Stimulated activated CD4-positive, alpha-beta T cell treated with anti-CD3 and anti-CD28 coated beads, Interleukin-1b, Interleukin-23, amount 100 ng/mL, for 4 hours (primary cell): ENCODE measurements at places on chromosomes 5 and 9.

GRCh38 chr5:127307868-127308267 is 17.3 kb downstream of the MEGF10 start:
- no peak for DNase-seq

GRCh38 chr9:7816021-7816420 is 16.4 kb upstream of the DMAC1 start:
- no peak for DNase-seq

GRCh38 chr5:3594510-3595005 is 1.1 kb upstream of the IRX1 start:
- no peak for DNase-seq

- no peak for DNase-seq
Observed at GRCh38 chr9:80085668-80086067, 513.9 kb downstream of the TLE4 start.

- no peak for DNase-seq
Observed at GRCh38 chr5:43268188-43268820, 44.9 kb downstream of the HMGCS1 start.

- DNase-seq = no peak
Observed at GRCh38 chr9:95273369-95274022, 44.0 kb downstream of the FANCC start.

GRCh38 chr9:108057421-108058134 is 568.0 kb upstream of the KLF4 start:
- no peak for DNase-seq

- DNase-seq = no peak
Observed at GRCh38 chr5:83608122-83608521, 112.5 kb downstream of the HAPLN1 start.

DNA sequence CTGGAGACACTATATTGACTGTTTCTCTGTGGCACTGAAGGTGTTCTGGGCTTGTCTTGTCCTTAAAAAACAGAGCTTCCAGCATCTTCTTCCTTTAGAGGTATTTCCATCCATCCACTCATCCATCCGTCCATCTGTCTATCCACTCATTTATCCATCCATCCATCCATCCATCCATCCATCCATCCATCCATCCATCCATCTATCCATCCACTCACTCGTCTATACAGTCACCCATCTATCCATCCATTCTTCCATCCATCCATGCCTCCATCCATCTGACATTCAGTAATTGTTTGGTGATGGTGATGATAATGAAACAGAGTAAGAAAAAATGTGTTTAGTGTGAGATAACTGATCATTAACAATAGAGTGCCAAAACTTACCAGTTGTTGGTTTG is 334.8 kb downstream of the NSG2 start:
- DNase-seq = no peak

DNA sequence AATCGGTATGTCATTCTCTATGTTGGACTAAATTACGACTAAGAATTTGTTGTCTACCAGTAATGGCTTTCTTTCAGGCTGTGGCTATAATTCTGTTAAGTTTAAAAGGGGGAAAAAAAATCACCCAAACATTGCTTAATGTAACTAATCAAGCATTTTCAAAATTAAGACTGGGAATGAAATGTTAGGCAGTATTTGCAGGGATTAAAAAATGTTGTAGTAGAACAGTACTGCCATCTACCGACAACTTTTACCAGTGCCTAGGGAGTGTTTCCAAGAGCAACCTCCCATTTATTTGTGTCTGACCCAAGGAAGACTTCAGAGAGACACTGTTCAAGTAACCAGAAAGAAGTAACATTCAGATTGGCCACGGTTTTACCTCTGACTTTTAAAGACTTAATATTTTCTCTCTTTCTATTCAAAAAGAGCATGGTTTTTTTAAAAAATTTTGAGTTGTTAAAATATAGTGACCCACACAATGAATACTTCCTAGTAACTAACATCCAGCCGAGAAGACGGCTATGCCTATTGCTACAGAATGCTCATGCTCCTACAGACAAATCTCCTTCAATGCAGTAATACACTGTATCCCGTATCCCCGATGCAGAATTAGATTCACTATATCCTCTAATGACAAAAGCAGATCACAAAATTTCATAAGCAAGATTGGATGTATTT is 92.4 kb downstream of the ARL15 start:
- no peak for DNase-seq

GRCh38 chr5:153523211-153523610 is 32.7 kb downstream of the GRIA1 start:
- no peak for DNase-seq

DNA sequence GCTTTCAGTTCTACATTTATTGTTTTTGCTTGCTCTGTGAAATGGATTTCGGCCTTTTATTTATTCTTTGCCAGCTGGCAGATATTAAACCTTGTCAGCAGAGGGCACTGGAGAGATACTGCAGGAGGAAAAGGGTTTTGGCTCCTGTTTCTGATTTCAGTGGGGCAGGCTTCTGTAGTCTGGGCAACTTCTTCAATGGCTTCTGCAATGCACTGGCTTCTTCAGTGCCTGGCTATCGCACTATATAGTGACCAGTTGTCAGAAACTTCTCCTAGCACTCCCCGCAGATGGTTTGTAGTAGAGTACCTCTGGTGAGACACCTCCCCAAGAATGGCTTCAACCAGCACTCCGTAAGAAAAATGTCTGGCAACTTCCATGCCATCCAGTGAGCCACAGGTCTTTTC is 3.2 kb upstream of the NFX1 start:
- DNase-seq = no peak

DNA sequence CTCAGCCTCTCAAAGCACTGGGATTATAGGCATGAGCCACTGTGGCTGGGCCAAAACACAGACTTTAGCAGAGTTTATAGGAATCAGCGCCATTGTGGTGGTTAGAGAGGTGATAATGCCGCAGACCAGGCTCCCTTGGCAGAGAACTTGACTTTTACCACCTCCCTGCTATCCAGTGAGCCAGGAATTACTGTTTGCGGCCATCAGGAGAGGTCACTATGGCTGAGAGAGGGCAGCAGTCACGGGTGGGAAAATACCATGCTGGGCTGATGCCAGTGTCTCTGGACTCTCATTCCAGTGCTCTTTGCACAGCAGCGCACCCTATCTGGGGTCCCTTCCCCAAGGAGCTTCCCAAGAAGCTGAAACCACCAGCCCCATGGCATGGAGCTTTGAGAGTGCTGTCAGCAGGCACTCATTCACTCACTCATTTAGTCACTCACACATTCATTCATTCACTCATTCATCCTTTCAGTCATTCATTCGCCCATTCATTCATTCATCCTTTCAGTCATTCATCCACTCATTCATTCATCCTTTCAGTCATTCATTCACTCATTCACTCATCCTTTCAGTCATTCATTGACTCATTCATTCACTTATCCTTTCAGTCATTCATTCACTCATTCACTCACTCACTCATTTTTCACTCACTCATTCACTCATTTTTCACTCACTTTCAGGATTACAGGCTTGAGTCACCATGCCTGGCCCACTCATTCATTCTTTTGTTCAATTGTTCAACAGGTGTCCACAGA is 27.3 kb upstream of the RNU6ATAC start:
- DNase-seq = no peak

GRCh38 chr9:18791074-18791473 is 241.9 kb downstream of the SAXO1 start:
- DNase-seq = no peak

GRCh38 chr9:124624735-124624992 is 117.5 kb upstream of the NR5A1 start:
- DNase-seq = no peak

DNA sequence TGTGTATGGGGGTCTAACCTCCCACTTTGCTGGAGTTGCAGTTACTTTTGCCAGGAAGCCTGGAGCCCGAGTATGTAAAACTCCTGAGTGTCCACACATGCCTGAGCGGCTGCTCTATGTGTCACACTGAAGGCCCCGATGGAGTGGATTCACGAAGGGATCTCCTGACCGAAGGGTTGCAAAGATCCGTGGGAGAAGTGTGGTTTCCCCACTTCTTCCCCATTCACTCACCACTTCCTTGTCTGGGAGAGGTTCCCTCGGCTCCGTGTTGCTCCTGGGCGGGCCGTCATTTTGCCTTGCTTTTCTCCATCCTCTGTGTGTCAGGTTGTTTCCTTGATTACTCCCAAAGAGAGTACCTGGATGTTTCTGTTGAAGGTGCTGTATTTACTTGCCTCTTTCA is 16.2 kb upstream of the IL3 start:
- DNase-seq = no peak

DNA sequence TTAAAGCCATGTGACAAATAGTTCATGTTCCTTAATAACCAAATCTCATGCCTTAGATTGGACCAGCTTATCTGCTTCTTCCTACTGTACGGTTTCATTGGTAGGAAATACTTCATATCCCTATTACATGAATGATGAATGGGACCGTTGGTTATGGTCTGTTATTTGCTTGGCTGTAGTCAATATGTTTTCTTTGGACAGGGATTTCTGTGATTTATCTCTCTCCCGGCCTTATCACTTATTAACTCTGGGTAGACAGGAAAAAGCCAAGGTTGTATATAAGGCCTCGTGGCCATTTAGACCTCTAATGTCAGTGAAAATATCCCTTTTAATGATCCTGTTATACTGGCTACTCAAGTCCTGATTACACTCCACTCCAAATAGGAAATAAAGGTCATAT is 330.6 kb downstream of the EBF1 start:
- DNase-seq = no peak

DNA sequence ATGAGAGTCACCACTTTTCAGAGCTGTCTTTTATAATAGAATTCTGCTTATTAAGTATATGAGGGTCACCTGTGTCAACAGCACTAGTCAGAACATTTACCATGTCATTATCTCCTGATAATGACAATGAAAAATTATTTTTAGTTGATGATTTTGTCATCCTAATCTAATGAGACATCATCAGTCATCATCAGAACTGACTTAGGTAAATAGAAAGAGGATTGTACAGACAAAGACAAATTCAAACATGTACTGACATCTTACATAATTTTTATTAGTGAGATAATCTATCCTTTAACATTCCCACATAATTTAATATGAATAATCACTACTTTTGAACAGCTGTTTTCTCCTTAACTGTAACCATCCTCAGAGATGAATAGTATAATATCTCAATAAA is 22.6 kb downstream of the CDH9 start:
- DNase-seq = no peak

DNA sequence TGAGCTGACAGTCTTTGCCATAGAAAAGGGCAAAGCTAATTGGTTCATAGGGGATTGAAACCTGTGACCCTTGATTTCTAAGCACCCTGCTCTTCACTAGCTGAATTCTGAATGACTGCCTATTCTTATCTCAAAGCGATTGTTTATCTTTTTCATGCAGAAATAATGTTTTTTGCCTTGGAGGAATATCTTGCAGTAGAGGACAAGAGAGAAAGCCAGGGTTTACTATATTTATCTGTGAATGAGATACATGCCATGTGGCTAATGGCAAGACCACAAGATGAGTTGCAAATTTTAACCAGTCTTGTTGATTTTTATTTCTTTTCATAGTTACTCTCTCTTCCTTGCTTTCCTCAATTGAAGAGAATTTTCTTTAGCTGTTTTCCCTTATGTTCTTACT is 185.0 kb downstream of the CNTLN start:
- DNase-seq = no peak

DNA sequence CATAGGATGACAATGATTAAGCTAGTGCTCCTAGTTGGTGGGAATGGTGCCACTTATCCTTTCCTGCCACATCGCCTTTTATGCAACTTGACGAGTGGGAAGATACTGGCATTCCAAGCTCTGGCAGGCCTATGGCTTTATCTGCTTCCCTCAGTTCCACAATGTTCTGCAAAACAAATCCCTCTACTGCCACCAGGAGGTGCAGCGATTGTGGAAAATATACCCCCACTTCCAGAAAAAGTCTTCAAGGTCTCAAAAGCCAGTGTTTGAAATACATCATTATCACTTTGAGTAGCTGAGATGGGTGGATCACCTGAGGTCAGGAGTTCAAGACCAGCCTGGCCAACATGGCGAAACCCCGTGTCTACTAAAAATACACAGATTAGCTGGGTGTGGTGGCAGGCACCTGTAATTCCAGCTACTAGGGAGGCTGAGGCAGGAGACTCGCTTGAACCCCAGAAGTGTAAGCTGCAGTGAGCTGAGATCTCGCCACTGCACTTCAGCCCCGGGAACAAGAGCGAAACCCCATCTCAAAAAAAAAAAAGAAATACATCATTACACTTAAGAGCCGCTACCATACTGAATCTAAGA is 3.4 kb downstream of the CLINT1 start:
- DNase-seq = no peak

GRCh38 chr5:155799308-155799707 is 527.7 kb upstream of the SGCD start:
- DNase-seq = no peak

DNA sequence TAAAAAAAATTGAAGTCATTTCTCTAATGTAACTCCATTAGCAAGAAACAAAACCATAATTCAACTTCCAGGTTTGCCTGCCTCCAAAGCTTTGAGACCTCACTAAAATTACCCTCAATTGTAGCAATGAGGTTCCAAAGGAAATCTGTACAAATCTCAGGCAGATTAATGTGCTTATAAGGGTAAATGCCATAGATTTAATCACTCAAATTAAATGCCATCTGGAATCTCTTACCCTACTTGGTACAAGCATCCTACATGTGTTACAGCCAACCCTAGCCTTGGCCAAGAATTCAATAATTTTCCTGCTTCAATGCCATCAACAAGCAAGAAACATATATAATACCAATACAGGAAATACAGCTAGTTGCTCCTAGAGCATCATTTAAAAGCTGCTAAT is 452.8 kb downstream of the RAB3C start:
- no peak for DNase-seq

DNA sequence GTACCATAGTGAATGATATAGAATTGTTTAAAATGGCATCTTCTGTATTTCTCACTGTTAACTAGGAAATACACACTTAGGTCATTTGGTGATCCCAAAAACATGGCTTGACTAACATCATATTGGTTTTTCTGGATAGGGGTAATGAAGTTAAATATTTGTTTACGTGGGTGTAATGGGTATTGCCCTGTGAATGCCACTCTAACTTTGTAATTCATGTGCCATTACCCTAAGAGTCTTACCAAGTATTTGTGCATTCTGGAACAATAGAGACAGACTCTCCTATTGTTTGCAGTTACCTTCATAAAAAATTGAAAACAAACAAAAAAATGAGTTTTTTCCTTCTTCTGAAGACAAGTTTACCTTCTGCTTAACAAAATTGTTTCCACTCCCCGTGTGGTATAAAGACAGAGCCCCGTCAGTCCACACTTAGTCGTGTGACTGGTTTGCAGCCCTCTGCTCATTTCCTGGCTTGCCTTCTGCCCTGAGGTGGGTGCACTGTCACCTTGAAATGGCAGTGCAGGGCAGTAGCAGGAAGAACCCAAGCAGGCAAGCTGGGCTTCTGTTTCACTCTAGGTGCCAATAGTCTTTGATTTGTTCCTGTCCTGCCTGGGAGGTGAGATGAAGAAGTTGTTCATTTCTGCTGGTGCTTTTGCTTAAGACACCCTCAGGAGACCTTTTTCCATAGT is 9.6 kb upstream of the CATSPER3 start:
- no peak for DNase-seq
